Brain (organoid and tissue), 16 donors: ENCODE measurements at places on chromosomes 13 and 19.
A peak's percentile ranks its signal among the peaks of the same experiment; 100 is the strongest.

GRCh38 chr13:95289020-95289444 lies 12.2 kb downstream of the ABCC4 start:
- no peak for DNase-seq

- DNase-seq = no peak
Observed at GRCh38 chr19:38042132-38042531, 135.1 kb downstream of the SIPA1L3 start.

DNA sequence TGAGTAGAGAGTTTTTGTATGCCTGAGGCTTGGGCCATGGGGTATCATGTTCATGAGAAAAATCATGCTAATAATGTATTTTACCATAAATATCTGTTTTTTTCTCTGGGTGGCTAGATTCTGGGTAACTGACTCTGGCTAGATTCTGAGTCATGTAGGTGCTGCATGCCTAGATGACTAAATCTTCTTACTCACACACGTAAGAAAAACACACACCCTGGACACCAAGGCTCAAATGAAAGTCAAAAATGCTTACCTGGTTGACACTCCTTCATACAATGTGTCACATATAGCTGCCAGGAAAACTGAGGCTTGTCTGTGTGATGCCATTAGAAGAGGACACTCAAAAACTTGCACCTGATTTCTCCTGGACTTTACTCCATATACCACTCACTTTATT lies 597.4 kb upstream of the SLITRK1 start:
- no peak for DNase-seq

- no peak for DNase-seq
Observed at GRCh38 chr13:113618455-113618854, 33.9 kb downstream of the TFDP1 start.

GRCh38 chr13:72647422-72647821 lies 80.0 kb downstream of the MZT1 start:
- no peak for DNase-seq

GRCh38 chr19:56712611-56713276 lies 41.2 kb upstream of the ZNF835 start:
- peak; percentile 99 for DNase-seq

- no peak for DNase-seq
Observed at GRCh38 chr19:11499220-11499726, 6.4 kb downstream of the ZNF653 start.

DNA sequence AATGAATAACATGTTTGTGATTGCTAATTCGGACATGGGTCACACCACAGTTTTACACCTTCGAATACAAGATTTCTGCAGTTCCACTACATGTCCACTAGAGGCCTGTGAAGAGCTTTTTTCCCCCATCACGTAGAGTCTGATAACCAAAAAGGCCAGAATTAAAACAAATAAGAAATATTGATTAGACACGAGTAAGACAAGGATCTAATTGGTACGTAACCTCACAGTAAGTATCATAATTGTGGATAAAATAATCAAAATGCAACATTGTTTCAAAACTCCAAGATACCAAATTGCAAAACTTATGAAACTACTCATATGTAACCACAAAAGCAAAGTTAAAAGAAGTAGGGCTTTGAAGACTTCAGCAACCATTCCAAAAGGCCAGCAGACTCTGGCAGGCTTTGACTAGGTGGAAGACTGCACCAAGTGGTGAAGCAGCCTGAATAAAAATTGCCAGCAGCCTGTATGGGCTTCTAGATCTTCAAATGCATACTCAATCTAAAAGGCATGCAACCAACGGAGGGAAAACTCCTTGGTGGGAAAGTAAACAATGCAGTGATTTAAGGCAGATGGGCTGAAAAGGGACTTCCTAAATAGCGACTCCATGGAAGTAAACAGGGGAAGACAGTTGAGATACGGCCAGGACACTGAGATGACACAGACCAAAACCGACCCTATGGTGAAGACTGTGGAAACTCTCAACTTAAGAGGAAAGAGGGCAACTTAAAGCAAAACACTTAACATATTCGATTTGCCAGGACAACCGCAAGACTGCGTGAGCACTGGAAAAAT lies 56.7 kb downstream of the STARD13 start:
- peak; percentile 49 for DNase-seq

GRCh38 chr13:40508767-40509342 lies 157.6 kb downstream of the FOXO1 start:
- DNase-seq = no peak

GRCh38 chr13:111347438-111347837 lies 27.0 kb downstream of the TEX29 start:
- DNase-seq = no peak

- no peak for DNase-seq
Observed at GRCh38 chr13:51549593-51549992, 34.7 kb upstream of the WDFY2 start.

DNA sequence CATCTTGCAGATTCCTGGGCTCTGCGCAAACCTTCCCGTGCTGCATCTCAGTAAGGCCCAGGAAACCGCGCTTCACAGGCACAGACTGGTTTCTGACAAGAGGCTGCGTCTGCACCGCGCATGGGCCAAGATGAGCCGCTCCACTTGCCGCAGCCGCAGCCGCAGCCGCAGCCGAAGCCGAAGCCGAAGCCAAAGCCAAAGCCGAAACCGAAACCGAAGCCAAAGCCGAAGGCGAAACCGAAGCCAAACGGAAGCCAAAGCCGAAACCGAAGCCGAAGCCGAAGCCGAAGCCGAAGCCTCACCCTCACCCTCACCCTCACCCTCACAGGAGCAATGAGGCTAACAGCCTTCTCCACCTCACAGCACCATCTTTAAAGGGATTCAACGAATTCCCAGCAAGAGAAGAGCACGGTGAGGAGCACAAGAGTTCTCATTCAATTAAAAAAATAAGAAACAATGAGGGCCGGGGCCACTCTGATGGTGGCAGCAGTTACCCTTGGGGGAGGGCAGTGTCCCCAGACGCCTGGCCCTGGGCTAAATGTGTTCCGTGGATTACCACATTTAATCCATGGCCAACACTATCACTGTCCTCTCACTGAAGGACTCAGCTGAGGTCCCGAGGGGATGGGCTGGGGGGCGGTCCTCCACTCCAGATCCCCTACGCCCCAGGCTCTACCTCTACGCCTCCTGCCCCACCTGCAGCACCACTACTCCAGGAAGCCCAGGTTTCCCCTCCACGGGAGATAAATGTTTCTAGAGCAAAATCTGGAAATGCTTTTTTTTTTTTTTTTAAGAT lies 29.1 kb downstream of the ZNF787 start:
- no peak for DNase-seq

- peak; percentile 16 for DNase-seq
Observed at GRCh38 chr13:85314686-85315085, 484.5 kb downstream of the SLITRK6 start.

GRCh38 chr13:62115831-62116230 lies 700.2 kb upstream of the PCDH20 start:
- DNase-seq = no peak

DNA sequence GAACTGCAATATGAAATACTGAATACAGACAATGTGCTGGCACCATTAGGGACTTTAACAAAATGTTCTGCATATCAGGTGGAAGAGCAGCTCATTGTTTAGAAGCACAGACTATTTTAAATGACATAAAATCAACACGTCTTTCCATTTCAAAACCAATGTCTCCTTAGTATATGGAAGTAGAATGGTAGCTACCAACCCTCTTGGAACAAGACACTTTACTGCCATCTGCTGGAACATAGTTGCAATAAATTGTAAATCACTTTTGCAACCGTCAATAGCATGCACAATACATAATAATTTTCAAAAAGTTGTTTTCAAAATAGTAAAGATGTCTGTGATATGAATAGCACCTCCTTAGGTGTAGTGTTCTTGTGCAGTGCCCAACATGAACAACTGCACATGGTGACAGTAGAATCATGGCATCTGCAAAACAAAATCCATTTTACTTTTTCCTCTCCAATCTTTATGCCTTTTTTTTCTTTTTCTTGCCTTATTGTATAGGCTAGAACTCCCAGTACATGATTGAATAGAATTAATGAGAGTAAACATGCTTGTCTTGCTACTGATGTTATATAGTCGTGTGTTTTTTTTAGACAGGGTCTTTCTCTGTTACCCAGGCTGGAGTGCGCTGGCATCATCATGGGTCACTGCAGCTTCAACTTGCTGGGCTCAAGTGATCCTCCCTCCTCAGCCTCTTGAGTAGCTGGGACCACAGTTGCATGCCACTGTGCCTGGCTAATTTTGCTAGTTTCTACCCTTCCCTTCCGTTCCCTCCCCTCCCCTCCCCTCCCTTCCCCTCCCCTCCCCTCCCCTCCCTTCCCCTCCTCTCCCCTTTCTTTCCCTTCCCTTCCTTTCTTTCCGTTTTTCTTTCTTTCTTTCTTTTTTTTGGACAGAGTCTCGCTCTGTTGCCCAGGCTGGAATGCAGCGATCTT lies 7.8 kb upstream of the LYPD5 start:
- DNase-seq = peak; percentile 43

- DNase-seq = no peak
Observed at GRCh38 chr13:113307491-113307890, 10.5 kb downstream of the LAMP1 start.

GRCh38 chr19:20565321-20566018 lies at the start of gene ZNF737:
Gene ZNF737, minus strand, starts transcription at chr19:20565781. Its CDS starts 141 bp downstream, at chr19:20565640.
- peak; percentile 100 for DNase-seq

- DNase-seq = no peak
Observed at GRCh38 chr13:107450931-107451330, 764.4 kb downstream of the LIG4 start.

GRCh38 chr19:17553256-17553655 lies 2.2 kb upstream of the COLGALT1 start:
- no peak for DNase-seq

GRCh38 chr19:30136611-30137195 lies 194.7 kb downstream of the URI1 start:
- DNase-seq = no peak

- DNase-seq = no peak
Observed at GRCh38 chr13:45328661-45329111, 12.3 kb downstream of the TPT1 start.

DNA sequence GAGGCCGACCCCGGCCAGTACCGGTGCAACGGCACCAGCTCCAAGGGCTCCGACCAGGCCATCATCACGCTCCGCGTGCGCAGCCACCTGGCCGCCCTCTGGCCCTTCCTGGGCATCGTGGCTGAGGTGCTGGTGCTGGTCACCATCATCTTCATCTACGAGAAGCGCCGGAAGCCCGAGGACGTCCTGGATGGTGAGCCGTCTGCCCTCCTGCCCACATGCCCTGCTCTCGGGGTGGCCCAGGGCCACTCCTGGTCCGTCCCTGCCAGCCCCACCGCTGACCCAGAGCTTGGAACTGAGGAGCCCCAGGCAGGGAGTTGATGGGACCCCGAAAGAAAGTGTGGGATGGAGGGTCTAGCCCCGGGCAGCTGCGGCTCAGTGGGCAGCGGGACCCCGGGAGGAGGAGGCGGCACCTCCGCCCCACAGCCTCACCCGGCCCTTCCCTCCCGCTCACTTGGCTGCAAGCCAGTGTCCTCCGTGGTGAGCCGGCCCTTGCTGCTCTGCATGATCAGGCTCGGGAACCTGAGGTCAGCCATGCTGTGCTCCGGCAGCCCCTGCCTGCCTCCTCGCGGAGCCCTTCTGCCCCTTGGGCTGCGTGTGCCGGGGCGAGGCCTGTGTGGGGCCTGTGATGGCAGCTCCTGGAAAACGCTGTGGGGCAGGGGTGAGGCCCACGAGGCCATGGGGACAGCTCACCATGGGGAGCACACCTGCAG lies 8.1 kb upstream of the HCN2 start:
- no peak for DNase-seq

GRCh38 chr13:114099191-114099590 lies 33.2 kb downstream of the RASA3 start:
- no peak for DNase-seq

- no peak for DNase-seq
Observed at GRCh38 chr13:90591927-90592268, 755.6 kb upstream of the MIR17HG start.

DNA sequence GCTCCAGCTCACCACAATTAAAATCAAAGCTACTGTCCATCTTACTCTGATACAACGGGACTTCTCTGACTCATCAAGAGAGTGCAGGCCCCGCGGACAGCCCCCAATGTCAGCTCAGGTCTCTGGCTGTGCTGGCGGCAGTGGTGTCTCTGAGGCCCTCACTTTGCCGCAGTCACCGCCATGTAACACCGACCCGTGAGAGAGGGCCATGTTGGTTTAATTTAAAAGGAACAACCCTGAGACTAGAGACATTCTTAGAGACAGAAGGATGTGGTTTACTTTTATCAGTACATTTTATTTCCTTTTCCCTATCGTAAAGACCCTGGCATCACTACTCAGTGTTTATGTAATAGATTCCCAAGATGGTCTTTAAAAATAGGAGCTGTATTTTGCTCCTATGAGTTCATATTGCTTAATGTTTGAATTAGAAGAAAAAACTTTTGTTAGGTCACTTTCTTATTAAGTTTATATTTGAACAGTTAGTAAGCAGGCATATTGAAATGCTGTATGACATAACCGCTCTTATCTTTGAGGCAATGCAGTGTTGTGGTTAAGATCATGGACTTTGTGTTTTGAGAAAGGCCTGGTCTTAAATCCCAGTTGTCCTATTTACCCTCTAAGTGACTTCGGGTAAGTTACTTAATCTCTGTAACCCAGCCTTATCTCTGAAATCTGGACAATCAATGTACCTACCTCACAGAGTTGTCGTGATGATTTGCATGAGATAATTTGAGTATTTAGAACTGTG lies 23.4 kb downstream of the DGKH start:
- no peak for DNase-seq

- peak; percentile 93 for DNase-seq
Observed at GRCh38 chr19:46076951-46077814, 36.4 kb upstream of the IGFL4 start.

- no peak for DNase-seq
Observed at GRCh38 chr13:24670961-24671381, 9.2 kb upstream of the ATP12A start.

DNA sequence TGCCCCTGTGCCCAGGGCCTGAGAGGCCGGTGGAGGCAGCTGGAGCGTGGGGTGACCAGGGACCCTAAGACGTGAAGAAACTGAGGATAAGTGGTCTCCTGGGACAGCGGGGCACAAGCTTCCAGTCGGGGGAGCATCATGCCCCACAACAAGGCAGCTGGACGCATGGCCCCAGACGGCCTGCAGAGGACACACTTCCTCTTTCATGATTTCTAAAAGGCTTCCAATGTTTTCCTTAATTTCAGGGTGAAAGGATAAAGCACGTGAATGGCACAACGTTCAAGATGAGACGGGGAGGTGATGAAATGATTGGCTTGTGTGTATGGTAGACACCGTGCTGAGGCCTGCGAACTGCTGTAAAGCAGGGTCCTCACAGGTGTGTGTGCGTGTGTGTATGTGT lies 20.2 kb upstream of the MYDGF start:
- DNase-seq = no peak

GRCh38 chr19:34411216-34411615 lies 7.0 kb downstream of the PDCD2L start:
- no peak for DNase-seq
